ENCODE measurements at places on chromosomes 5 and 9.

DNA sequence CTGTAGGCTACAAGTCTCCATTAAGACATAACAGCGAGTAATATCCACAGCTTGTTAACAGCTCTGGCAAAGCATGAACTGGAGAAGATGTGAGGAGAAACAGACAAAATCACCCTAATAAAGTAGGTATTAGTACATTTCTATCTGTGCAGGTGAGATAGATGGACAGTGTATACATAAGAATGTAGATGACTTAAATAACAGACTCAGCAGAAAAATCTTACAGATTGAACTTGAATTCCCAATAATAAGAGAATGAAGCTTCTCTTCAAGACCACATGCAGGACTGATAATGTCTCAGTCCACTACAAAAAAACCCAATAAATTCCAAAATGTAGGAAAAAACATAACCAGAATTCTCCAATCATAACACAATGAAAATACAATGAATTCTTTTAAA lies 153.0 kb downstream of the IRX2 start:
- no peak for DNase-seq

GRCh38 chr5:76971511-76971910 lies 18.7 kb downstream of the CRHBP start:
- no peak for DNase-seq

GRCh38 chr5:139273572-139274289 lies 19.8 kb upstream of the MATR3 start:
- peak; percentile 96 for DNase-seq

DNA sequence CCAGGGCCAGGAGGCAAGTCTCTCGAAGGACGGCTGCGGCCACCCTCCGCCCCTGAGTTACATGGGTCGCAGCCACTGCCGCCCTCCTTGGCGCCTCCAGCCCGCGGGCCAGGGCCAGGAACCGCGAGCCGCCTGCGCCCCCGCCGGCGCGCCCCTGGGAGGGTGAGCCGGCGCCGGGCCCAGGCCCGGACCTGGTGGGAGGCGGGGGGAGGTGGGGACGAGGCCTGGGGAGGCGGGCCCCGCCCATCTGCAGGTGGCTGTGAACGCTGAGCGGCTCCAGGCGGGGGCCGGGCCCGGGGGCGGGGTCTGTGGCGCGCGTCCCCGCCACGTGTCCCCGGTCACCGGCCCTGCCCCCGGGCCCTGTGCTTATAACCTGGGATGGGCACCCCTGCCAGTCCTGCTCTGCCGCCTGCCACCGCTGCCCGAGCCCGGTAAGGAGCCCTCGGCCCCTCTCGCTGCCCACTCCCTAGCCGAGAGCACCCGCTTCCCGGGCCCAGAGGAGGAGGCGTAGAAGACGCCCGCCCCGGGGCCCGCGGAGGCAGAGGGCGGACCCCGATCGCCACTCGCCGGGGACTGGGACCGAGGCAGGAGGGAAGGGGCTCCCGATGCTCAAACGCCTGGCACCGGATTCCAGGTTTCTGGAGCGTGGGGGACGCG lies at the start of gene ASS1:
TSS of gene ASS1 (plus strand) at position 397 of the 657 bp plus-strand sequence. CDS start 7,268 bp downstream, outside the sequence.
- DNase-seq, result peak; percentile 70

DNA sequence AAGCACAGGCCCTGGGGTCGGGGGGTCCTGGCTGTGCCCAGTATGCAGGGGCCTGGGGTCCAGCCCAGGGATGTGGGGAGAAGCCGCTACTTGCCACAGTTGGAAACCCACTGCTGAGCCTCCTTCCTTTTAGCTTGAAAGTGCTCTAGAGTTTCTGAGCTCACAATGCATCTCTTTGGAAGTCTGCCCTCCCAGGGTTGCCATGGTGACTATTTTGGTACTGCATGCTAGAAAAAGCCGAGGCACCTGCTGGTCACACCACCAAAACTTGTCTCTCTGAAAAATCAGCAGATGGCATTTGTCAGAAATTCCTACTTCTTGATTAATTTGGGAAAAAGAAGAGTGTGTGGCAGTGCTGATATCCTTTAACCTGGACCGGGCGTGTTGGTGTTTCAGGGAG lies 151.8 kb downstream of the SEC61B start:
- DNase-seq, result no peak

- no peak for DNase-seq
Observed at GRCh38 chr9:77014597-77015263, 4.7 kb upstream of the FOXB2 start.

GRCh38 chr5:53543401-53543800 lies 17.0 kb upstream of the NDUFS4 start:
- DNase-seq, result no peak

DNA sequence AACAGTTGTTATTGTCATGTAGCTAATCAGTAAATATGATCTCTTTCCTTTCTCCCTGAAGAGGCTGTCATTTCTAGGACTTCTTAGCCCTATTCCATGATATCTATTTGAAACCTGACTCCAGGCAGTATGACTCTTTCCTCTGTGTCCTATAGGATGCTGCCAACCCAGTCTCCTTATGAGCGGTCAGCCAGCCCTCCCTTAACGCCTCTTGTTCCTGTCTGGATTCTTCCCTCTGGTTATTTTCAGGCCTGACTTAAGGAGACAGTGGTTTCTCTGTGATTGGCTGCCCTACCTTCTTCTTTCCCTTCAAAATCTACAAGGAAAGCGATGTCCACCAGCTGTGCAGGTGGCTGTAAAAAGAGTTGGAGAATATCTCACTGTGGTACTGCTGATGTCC lies 19.4 kb upstream of the C5orf63 start:
- no peak for DNase-seq

- DNase-seq, result no peak
Observed at GRCh38 chr9:31674264-31674663, 710.2 kb upstream of the ACO1 start.

DNA sequence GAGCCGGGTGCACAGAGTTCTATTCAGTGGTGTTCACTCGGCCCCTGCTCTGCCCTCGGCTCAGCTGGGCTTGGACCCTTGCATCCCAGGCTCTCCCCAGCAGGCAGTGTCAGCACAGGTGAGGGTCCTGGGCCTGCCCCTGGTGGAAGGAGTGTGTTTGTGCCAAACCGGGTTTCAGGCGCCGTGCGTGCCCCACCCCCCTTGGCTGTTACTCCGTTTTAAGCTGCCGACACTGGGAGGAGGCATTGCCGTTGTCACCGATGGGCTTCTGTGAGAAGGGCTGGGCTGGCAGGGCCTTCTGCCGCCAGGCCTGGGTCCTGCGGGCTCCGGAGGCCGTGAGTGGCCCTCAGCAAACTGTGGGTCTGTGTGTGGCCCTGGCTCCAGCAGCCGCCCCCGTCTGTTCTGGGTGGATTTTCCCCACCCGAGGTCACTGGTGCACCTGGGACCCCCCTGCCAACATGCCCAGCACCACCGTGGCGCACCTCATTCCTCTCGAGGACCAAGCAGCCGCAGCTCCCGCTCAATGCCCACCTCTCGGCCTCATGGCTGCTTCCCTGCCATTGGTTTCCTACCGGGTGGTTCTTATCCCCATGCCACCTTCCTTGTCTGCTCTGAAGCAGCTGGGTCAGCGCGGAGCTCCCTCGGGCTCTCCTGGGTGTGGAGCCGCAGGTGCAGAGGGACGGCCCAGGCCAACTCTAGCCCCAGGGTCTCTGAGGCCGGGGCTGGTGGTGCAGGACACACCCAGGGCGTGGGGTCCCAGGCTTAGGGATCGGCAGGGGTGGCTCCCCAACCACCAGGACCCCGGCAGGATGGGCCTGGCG lies 44.3 kb upstream of the EXOC3 start:
- no peak for DNase-seq

- DNase-seq, result peak; percentile 85
Observed at GRCh38 chr5:151115272-151115905, 34.6 kb upstream of the TNIP1 start.

GRCh38 chr9:969310-970150 lies 6.9 kb upstream of the DMRT3 start:
- DNase-seq, result peak; percentile 26

- no peak for DNase-seq
Observed at GRCh38 chr9:132823370-132824145, 54.5 kb downstream of the AK8 start.

DNA sequence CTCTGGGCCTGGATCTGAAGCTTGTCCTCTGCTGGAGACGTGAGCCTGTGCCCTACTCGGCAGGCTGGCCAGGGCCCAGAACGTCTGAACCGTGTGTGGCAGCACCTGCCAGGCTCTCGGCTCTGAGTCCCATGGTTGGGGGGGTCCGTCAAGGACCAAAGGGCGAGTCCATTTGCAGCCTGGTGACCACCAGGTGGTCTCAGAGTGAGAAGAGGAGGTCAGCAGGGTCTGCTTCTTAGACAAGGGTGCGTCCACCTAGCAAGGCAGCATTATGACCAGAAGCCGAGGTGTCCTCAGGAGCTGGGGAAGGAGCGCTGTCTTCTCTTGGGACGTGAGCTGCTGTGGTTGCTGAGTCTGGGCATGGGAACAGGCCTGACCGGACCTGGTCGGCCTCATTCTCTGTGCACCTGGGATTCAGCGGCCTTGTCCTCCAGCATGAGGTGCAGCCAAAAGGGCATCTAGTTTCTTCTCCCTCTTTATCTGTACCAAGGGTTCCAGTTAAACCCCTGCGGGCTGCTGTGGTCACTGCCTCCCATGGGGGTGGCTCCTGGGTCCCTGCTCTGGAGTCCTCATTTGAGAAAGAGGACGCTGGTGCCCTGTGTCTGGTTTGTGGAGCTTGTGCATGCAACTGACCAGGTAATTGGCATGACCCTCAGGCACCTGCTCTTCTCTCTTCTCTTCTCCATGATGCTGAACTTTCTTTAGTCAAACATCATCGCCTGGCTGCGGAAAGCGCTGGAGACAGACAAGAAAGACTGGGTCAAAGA lies 14.4 kb downstream of the EXOC3 start:
- DNase-seq, result no peak

DNA sequence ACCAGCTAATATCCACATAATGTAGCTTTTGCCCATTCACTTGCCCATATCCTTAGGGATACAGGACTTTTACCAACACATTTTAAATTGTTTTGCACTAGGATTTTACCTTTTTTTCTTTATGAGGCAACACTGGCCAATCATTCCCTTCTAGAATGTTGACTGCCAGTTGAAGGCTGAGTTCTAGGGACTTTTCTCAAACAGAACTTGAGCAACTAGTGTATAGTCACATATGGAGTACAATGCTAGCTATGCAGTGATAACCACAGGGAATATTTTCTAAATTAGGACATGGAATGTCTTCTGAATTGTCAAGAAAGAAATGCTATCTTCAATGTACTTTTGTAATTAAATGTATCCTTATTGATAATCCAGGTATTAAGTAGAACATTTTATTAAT lies 133.6 kb downstream of the OXCT1 start:
- no peak for DNase-seq

- DNase-seq, result no peak
Observed at GRCh38 chr5:83973925-83974815, 253.5 kb upstream of the HAPLN1 start.

DNA sequence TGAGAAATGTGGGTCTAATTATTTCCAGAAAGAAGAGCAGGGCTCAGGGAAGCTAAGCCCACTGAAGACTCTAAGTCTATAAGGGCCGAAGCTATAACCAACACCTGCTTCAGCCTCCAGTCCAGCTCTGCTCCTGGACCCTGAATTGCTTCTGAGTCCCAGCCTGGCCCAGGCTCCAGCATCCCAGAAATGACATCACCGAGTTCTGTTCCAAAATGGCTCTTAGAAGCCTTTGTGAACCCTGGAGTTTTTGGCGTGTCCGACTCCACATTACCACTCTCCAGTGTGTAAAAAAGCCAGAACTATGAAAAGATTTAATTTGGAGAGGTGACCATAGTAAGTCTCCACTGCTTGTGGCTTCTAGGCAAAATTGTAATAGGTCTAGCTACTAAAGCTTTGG lies 289.9 kb downstream of the SLIT3 start:
- DNase-seq, result no peak

GRCh38 chr5:151173711-151174611 lies 16.4 kb upstream of the ANXA6 start:
- no peak for DNase-seq

DNA sequence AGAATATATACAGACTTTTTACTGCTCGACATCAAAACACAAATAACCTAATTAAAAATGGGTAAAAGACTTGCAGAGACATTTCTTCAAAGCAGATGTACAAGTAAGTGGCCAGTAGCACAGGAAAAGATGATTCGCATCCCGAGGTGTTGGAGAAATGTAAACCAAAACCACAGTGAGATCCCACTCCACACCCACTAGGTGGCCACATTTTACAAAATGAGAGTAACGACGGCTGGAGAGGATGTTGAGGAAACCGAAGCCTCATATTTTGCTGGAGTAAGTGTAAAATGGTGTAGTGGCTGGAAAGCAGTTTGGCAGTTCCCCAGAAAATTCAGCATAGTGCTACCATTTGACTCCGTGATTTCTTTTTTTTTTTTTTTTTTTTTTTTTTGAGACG lies 21.3 kb upstream of the GBGT1 start:
- peak; percentile 63 for DNase-seq

DNA sequence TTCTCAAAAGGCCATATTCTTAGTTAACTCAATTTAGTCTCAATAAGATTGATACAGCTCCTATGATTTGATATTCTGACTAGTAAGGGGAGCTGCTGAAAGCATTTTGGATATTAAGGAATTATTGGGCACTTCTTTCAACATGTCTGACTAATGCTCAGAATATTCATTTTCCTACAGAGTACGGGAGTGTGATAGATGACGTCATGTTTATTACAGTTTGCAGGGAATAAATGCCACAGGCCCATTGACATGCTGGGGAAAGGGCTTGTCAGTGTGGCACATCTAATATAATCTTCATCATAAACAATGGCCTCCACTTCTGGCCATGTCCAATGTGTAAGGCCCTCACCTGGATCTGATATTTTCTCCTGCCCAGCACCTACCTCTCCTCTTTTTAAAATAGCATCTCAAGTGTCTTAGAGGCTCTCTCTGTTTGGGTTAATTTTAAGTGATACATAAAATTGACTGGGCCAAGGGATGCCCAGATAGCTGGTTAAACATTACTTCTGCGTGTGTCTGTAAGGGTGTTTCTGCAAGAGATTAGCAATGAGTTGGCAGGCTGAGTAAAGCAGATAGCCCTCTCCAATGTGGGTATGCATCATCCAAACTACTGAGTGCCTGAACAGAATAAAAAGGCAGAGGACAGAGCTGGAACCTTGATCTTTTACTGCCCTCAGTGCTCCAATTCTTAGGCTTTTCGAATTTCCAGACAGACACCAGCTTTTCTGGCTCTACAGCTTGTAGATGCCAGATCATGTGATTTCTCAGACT lies 99.3 kb downstream of the SLC24A2 start:
- no peak for DNase-seq

DNA sequence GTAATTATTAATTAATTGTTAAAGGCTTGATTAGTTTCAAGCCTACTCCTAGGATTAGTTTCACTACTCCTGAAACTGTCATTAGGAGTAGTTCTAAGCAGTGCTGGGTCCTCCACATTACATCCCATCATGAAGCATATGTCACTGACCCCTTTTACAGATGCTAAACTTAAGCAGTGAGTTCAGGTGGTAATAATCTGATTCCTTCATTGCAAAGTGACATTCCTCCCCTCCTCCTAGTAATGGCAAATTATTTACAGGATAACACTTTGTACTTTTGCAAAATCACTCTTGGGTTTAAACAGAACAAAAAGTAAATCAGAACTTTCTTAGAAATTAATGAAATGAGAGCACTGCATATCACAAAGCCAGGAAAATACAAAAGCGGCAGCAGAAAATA lies 52.4 kb downstream of the BAAT start:
- DNase-seq, result no peak

GRCh38 chr9:23826120-23826629 lies at the start of gene ELAVL2:
Gene ELAVL2 (minus strand): TSS chr9:23826240. CDS start chr9:23762234, 64,006 bp downstream.
- peak; percentile 87 for DNase-seq
